Astrocyte (in vitro differentiated cells and primary cell): ENCODE measurements at places on chromosomes 16 and 17. TPM values are rescaled to one million over a fixed set of nuclear protein-coding genes. Genes with fewer than 3 reads are reported as not detected.

Gene SCGB1C2
- not detected in 2 replicates for total RNA-seq

DNA sequence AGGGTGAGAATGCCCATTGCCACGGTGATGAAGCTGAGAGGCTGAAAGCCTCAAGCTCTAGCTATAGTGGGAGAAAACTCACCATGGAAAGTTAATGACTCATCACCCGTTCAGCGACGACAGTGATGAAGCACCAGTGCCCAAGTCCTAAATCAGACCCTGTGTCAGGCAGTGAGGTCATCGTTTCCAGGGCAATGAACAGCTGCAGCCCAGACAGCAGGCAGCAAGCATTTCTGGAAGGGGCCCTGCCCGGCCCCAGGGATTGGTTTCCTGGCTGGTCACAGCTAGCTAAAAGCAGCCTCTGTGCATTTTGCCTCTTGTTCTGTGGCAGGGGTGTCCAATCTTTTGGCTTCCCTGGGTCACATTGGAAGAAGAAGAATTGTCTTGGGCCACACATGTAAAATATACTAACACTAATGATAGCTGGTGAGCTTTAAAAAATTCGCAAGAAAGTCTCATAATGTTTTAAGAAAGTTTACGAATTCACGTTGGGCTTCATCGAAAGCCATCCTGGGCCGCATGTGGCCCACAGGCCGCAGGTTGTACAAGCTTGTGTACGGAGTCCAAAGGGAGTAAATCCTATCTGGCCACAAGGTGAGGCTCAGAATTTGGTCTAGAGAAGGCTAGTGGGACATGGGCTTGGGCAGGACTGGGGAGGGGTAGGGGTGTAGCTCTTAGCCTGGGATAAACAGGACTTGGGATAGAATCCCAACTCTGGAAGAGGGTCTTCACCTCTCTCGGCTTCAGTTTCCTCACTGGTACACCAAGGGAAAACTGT lies 40.6 kb downstream of the MIS12 start:
- peak; percentile 97 for DNase-seq

Gene WIPI1
- total RNA-seq: 83.5 and 92.4 TPM in 2 replicates

Gene TBC1D3E
- total RNA-seq: not detected in 2 replicates

Gene FOXJ1
- 0.31 and 0.48 TPM in 2 replicates for total RNA-seq
